Right cardiac atrium (tissue), 5 donors: ENCODE measurements at places on chromosomes 16 and 17. TPM values are rescaled to one million over a fixed set of nuclear protein-coding genes. Genes with fewer than 3 reads are reported as not detected.

Gene ACSM2A
- not detected for polyA plus RNA-seq

DNA sequence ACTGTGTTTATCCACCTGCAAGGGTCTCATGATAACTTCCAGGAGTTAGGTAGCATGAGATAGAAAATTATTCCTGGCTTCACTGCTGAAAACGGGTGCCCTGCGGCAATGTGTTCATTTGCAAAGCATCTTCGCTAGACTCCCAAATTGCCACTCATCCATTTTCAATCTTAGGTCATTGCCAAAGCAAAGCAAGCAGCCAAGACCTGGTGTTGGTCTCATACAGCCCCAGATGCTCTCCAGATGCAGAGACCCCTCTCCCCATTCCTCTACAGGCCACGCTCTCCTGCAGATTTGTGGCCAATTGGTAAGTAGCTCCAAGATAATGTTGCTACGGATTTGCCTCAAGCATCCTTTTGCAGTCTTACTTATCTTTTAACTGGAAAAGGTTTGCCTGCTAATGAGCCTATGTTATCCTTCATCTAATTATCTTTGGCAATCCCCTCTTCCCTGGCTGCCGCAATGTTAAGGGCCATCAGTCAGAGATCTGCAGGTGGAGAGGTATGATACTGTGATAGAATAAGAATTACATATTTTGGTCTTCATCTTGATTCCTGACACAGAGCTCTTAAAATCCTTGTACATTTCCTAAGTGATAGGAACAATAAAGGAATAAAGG lies 222.0 kb downstream of the SLC39A11 start:
- DNase-seq, result no peak

DNA sequence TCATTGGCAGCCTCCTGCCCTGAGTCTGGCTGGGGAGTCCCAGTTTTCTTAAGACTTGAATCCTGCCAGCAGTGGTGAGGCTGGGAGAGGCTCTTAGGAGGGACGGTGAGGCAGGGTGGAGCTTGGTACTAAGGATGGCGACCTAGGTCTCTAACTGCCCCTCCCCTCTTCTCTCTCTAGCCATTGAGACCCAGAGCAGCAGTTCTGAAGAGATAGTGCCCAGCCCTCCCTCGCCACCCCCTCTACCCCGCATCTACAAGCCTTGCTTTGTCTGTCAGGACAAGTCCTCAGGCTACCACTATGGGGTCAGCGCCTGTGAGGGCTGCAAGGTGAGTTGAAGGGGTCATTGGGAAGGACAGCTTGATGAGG lies 16.4 kb downstream of the GJD3 start:
- no peak for DNase-seq

Gene SLC2A4
- 83.1 TPM for polyA plus RNA-seq

DNA sequence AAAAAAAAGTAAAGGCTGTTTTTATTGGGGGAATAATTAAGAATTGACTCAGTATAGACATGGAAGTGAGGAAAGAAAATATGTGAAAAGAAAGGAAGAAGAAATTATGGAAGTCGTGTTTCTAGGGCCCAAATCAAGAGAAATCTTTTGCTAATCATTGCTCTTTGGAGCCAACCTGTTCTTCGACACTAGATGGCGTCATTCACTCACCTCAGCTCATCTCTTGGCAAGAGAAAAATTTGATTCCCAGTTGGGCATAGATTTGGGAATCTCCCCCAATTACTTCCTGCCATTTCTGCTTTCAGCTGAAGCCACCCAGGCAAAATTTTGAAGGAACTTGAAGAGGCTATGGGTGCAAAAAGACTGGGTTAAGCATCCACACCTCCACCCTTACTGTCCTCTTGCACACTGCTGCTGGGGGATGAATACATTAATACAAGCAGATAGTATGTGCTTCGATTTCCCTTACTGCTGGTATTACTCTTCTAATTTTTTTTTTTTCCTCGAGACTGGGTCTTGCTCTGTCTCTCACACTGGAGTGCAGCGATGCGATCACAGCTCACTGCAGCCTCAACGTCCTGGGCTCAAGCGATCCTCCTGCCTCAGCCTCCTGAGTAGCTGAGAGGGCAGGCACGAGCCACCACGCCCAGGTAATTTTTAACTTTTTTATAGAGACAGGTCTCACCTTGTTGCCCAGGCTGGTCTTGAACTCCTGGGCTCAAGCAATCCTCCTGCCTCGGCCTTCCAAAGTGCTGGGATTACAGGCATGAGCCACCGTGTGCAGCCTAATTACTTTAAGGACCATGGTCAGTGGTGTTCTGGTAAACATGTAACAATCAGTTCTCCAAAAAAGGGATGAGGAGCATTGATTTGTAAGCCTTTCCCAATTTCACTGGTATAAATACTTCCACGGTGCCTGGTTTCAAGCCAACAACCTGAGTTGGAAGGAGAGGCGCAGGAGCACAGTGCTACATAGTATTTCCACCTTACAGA lies 13.5 kb downstream of the PSMD7 start:
- DNase-seq, result no peak

Gene SMARCD2
- 27.9 TPM for polyA plus RNA-seq

DNA sequence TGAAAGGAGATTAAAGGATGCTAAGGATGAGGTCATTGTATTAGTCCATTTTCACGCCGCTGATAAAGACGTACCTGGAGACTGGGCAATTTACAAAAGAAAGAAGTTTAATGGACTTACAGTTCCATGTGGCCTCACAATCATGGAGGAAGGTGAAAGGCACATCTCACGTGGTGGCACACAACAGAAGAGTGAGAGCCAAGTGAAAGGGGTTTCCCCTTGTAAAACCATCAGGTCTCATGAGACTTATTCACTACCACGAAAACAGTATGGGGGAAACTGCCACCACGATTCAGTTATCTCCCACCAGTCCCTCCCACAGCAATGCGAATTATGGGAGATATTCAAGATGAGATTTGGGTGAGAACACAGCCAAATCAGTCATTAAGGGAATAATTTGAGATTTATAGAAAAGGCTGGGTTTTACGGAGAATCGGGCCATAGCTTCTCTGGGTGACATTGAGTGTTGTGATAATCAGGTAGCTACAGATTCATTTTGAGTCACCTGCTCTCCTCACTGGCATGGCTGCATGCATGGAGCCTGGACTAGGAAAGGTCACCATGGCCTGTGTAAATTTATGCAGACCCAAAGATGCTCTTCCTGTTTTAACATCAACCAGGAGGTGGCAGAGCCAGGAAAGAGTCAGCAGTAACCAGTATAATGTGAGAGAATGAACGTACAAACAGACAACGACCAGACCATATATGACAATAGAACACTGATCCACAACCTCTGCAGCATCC lies 40.5 kb upstream of the DYNLRB2 start:
- DNase-seq, result no peak

DNA sequence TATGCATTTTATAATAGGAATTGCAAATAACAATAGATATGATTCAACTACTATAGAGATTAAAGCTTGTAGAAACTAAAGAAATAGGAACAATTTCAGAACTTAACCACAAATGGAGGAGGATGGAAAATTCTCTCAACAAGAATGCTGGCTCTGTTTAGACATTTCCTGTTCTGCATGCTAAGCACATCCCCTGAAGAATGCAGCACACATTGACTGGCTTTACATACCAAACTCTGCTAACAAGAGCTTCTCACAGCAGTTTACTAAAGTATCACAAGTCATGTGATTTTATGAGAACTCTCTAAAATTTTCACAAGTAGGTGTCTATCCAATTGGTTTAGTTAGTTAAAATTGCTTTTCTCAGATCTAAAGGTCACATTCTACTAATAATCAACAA lies 85.2 kb downstream of the SPAG9 start:
- DNase-seq, result no peak

GRCh38 chr17:49914096-49914490 lies 54.9 kb upstream of the DLX4 start:
- DNase-seq, result no peak
